ENCODE measurements at places on chromosomes 12 and 14. TPM values are rescaled to one million over a fixed set of nuclear protein-coding genes. Genes with fewer than 3 reads are reported as not detected.

The MTHFD1 gene
- 20.5 TPM for total RNA-seq

The DHRS4 gene
- total RNA-seq: 42.6 TPM

The RAPGEF3 gene
- total RNA-seq: 13.8 TPM

- H3K36me3 ChIP-seq: no peaks in the 10 kb centered on the region
- no peak for DNase-seq
- H3K4me1 ChIP-seq: no peaks in the 10 kb centered on the region
- no peaks in the 10 kb centered on the region for H3K27me3 ChIP-seq
These were observed 18.9 kb downstream of the C2CD5 start for GRCh38 chr12:22525426-22525825.

DNA sequence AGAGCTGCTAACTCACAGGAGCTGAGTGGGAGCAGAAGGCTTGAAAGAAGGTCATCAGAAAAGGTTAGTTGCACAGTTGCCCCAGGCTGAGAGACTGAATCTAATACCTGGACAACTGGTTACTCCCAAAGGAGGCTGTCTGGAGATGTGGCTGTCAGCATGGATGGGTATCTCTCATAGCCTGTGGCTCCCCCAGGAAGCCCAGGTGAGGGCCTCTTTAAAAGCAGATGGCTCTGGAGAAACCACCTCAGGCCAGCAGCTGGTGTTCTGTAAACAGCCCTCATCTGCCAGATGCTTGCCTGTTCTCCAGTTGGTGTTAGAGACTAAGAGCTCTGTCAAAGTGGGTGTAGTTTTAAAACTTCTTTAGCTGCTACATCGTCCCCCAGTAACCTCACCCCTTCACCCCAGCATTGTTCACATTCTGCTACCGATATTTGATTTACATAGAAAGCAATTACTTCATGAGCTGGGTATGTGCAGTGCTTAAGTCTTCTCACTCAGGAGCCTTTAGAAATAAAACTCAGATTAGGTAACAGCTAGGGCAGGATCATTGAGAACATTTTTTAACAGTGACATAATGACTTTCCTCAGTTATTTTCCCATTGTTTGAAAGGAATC is 25.8 kb downstream of the DACT1 start:
- H3K27me3 ChIP-seq: no peaks in the 10 kb centered on the region
- no peaks in the 10 kb centered on the region for H3K4me1 ChIP-seq
- H3K36me3 ChIP-seq: no peaks in the 10 kb centered on the region
- H3K4me3 ChIP-seq: no peak overlapping the region
- H3K27ac ChIP-seq: no peak overlapping the region
